ENCODE measurements at places on chromosomes 12 and 14. TPM values are rescaled to one million over a fixed set of nuclear protein-coding genes. Genes with fewer than 3 reads are reported as not detected.

Gene CD4
- 0.17 TPM for total RNA-seq

Gene CALCOCO1
- 71.0 TPM for total RNA-seq

Gene SLC5A8
- not detected for total RNA-seq

Gene HELB
- 5.0 TPM for total RNA-seq

Gene PLCZ1
- 0.67 TPM for total RNA-seq

Gene KRT78
- total RNA-seq = not detected

Gene NEMF
- total RNA-seq = 44.8 TPM

Gene MIP
- total RNA-seq = not detected

Gene PRH1
- 13.2 TPM for total RNA-seq

Gene EML1
- 1.4 TPM for total RNA-seq

Gene PPP4R4
- total RNA-seq = 6.3 TPM

Gene CELA1
- total RNA-seq = not detected

Gene INHBC
- total RNA-seq = 0.14 TPM

Gene RNASE7
- 33.3 TPM for total RNA-seq

Gene PTCSC3
- total RNA-seq = not detected

Gene NANOG
- total RNA-seq = 0.24 TPM

Gene BIN2
- not detected for total RNA-seq

Gene KCNMB4
- total RNA-seq = 1.0 TPM

Gene DAO
- total RNA-seq = not detected

Gene FOXG1
- not detected for total RNA-seq

Gene REP15
- total RNA-seq = 2.1 TPM

Gene GDF3
- not detected for total RNA-seq

Gene TMEM116
- 10.7 TPM for total RNA-seq

Gene SYNE2
- 65.3 TPM for total RNA-seq

Gene EP400
- 48.0 TPM for total RNA-seq

Gene NELL2
- total RNA-seq = 1.0 TPM

Gene PLEK2
- 9.8 TPM for total RNA-seq

Gene CLEC1B
- not detected for total RNA-seq

Gene LGR5
- not detected for total RNA-seq

Gene BDKRB2
- total RNA-seq = 7.5 TPM

Gene C1QL4
- not detected for total RNA-seq

Gene TAS2R14
- total RNA-seq = 1.7 TPM

Gene ACSS3
- total RNA-seq = not detected

Gene CCDC175
- total RNA-seq = not detected

Gene LTBR
- total RNA-seq = 134 TPM

Gene KRT83
- total RNA-seq = not detected

Gene TAS2R46
- total RNA-seq = 0.96 TPM

Gene KRT85
- not detected for total RNA-seq

Gene NRXN3
- total RNA-seq = 0.08 TPM

Gene SLCO1A2
- total RNA-seq = not detected

Gene KCNJ8
- total RNA-seq = not detected

Gene TBX5
- total RNA-seq = not detected

Gene CNTN1
- total RNA-seq = 17.8 TPM

Gene SMARCD1
- total RNA-seq = 99.9 TPM
